ENCODE measurements at places on chromosomes 7 and 10.

- DNase-seq = no peak
Measured at GRCh38 chr10:47044741-47045140, 133.5 kb downstream of the PTPN20 start.

- DNase-seq = no peak
Measured at GRCh38 chr10:49632406-49633317, 18.8 kb downstream of the CHAT start.

- no peak for DNase-seq
Measured at GRCh38 chr7:148083448-148083847, 507.1 kb upstream of the C7orf33 start.

- no peak for DNase-seq
Measured at GRCh38 chr7:17769918-17770317, 170.4 kb downstream of the SNX13 start.

DNA sequence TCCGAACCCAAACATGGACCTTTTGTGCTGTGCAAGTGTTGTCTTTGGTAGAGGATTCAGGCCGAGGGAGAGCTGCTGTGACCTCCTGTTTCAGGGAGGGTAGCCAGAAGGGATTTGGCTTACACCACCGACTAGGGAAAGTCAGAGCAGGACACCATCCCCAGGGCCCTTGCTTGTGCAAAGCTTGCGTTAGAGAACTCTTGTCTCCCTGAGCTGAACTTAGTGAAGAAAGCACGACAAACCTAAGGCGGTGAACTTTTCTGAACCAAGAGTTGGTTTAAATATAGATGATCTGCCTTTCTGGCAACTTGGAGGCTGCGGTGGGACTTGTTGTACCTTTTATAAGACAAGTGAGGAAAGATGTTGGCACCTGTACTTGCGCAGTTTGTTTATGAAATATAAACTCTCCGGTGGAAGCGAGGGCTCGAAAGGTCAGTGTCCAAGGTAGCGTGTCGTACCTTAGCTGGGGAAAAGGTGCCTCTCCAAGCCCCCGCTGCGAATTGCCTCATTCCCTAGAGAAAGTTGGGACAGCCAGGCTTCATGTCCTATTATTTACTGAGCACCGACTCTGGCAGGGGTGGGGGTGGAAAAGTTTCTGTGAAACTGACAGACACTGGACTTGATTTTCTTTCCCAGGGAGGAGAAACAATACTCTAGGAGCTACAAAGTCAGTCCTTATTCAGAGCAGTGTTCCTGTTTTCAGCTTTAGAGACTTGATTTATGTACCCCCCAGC lies 31.6 kb downstream of the WBP1L start:
- no peak for DNase-seq

DNA sequence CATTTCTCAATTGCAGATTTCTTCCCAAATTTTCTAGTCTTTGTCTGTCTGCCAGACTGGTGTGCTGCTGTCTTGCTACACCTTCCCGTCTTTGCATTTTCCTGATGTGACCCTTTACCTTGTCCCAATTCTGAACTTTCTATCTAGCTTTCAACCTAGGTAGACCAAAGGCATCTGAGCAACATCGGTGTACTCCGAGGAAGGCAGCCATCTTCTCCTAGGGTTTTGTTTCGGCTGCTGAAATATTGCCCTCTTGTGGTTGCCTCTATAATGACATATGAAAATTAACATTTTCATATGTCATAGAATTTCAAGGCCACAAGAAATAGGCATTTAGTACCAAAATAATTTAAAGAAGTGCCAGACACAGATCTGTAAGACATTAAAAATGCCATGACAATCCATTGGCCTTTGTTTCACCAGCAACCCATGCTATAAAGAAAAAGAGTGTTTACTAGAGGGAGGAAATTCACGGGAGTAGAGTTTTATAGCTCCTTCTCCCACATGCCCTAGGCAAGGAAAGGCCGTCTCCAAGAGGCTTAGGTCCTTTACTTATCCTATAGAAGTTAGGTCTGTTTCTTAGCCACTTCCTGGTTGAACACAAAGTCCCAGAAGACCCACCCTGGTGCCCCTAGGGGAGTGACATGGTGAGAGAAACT lies 23.4 kb downstream of the OR9A2 start:
- DNase-seq = no peak

DNA sequence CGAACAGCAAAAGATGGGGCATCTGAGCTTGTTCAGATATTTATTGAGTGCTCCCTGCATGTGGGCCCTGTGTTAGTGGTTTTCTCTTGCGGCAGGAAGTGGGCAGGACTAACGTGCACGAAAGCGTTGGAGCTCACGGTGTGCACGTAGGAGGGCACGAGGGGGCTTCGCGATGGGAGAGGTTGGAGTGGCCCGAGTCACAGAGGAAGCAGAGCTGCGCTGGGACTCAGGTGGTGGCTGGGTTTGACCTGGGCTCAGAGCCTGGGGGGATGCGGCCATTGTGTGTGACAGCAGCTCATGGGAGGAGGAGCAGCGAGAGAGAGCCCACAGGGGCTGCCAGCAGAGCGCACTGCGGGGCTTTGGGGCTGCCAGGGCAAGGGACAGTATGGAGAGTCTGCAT lies 7.7 kb downstream of the ZSCAN25 start:
- peak; percentile 42 for DNase-seq

GRCh38 chr10:15735763-15736162 lies 16.0 kb upstream of the ITGA8 start:
- DNase-seq = no peak

GRCh38 chr10:3976718-3977117 lies 191.7 kb upstream of the KLF6 start:
- no peak for DNase-seq

DNA sequence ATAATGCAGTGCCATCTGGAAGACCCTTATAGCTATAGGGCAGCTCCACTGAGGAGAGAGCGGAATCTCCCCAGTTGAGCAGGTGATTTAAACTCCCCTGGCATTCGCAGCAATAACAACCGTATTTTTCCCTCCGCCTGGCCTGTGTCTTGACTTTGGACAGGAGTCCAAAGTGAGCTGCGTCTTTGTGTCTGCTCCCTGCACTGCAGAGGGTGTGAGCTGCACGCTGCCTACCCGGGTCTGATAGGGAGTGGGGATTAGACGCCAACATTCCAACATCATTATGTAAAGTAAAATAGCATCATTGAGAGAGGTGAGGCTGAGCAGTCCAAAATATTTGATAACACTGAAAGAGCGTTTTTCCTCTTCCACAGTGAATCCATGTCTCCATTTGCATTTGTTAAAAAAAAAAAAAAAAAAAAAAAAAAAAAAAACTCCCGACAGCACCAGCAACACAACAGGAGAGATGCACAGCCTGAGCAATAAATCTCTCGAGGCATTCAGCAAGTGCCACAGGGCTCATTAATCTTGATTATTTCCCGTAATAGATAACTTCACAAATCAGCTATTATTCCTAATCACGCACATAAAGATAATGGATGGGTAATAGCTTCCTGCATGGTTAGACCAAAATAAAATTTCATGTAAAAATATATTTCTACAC lies 68.6 kb downstream of the CELF2 start:
- DNase-seq = no peak

GRCh38 chr10:63633677-63634487 lies 112.7 kb downstream of the REEP3 start:
- no peak for DNase-seq

DNA sequence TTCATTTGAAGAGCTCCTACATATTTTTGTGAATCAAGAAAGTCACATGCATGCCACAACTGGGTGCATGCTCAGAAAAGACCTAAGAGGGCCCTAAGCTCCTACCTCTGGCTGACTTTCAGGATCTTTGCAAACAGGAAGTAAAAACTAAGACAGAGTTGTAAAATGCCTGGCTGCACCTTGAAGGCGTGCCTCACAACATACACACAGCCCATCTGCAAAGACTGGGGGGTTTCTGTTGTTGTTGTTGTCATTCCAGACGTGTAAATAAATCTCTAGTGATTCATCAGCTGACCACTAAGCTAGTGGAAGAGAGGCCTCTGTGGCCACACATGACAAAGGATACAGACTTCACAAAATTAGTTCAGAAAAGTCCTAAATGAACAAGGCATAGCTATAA lies 31.8 kb downstream of the SMURF1 start:
- no peak for DNase-seq

DNA sequence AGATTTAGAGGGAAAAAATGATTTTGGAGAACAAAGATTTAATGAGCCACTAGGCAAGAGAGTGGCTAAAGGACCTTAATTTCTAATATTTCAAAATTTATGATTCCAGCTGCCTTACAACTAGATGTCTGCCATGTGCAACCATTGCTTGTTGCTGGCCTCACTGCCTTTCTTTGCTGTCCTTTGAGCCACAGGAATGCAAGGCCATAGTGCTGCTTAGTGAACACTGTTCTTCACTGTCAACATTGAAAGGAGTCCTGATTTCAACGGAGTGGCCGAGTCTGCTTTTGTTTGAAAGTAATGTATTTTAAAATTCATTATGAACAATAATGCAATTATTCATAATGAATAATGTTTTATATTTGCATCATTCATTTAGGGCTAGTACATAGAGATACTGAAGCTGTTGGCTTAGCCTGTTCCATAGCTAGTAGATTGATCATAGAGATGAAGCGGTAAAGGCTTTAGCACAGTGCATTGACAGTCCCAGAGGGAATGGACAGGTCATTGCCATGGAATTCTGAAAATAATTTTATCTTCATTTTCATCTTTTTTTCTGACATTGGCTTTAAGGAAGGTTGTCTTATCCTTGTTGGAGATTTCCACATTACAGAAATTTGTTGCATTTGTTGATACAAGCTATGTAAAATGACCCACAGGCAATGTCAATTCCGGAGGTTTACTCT lies 544.1 kb downstream of the AUTS2 start:
- no peak for DNase-seq

GRCh38 chr10:686155-686931 lies 3.1 kb downstream of the DIP2C start:
- no peak for DNase-seq

DNA sequence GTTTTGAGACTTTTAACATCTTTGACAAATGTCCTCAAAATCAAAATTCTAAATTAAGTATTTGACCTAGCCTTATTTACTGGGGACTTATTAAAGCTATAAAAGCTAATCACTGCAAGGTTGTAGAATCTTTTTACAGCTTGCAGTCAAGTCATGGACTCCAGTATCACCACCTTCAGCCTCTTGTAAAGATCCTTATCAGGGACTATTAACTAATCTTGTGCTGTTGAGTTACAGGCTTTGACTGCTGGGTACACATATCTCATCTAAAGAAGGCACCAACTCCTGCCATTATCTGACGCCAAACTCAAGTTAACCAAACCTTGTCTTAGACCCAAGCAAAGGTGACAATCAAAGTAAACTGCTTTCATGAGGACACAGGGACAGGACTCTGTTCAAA lies 621.0 kb upstream of the IGFBP3 start:
- DNase-seq = no peak
